Stimulated activated CD8-positive, alpha-beta memory T cell treated with anti-CD3 and anti-CD28 coated beads, Interleukin-4, amount 100 ng/mL, for 1 hour (primary cell): ENCODE measurements at places on chromosomes 4 and X.

DNA sequence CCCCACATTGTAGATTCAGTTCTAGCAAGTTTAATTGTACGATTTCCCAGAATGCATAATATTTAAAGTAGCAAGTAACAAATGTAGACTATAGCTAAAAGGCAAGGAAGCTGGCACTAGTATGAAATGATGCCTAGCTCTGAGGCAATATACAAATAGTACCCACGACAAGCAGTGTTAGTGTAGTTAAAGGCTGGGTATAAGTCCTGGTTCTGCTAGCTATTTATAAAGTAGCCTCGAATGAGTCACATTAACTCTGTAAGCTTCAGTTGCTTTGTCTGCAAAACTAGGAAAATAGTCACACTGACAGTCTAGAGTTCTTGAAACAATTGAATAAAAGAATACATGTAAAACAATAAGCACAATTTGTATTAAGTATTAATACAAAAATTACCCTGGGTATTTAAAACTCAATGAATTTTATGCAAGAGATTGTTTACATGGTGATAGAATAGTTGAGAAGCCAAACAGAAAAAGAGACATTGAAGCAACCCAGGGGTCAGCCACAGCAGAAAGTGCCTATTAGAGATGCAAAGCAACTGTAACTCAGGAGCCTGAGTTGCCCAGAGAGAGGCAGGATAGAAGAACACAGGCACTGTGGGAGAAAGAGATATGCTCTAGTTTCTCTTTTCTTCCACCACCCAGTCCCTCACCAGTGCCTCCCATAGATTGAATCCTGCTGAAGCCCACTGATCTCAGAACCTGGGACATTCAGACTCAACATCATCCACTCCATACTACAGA lies 949.0 kb downstream of the C4orf33 start:
- no peak for DNase-seq

DNA sequence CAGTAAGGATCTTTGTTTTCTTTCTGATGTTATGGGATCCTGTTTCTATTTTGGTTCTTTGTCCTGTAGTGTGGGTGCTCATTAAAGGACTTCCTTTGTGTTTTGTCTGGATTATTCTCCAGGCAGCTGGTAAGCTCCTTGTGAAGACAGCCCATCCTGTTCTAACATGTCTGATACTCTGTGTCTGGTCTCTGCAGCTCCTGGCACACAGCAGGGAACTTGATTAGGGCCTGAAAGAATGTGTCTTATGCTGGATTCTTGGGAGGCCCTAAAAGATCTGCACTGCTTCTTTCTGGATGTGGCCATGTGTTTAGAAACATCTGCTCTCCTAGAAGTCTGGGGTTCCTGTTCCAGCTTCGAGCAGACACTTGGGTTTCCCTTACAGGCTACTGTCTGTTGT lies 38.1 kb upstream of the ATXN3L start:
- no peak for DNase-seq

- DNase-seq = no peak
Measured at GRCh38 chr4:119526786-119527550, 101.6 kb downstream of the PDE5A start.

DNA sequence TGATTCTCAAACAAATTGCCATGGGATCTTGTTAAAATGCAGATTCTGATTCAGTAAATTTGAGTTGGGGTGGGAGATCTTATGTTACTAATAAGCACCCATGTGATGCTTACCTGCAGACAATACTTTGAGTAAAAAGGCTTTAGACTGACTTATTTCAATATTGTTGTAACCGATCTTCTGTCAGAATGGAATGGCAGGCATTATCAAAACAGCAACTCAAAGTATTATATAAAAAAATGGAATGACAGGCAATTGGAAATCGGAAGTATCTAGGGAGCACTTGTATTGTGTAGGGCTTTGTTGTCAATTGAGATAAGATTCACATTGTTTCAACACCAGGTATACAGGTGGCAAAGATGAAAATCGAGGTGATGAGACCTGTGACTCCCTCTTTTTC lies 67.5 kb downstream of the C4orf33 start:
- DNase-seq = no peak

DNA sequence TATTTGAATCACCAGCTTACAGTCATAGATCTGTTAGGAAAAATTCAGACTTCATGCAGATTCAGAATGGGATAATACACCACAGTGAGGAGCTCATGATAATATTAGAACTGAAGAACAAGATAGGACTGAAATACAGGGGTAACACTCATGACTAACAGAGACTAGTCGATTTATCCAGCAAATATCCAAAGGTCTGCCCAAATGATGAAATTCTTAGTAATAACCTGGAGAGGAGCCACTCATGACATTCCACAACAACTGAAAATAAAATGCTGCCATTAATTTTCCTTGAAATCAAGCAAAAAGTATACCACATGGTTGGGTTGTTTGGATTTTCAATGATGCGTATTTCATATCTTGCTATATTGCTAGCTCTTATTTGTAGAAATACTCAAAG lies 903.7 kb upstream of the ADGRL3 start:
- no peak for DNase-seq

DNA sequence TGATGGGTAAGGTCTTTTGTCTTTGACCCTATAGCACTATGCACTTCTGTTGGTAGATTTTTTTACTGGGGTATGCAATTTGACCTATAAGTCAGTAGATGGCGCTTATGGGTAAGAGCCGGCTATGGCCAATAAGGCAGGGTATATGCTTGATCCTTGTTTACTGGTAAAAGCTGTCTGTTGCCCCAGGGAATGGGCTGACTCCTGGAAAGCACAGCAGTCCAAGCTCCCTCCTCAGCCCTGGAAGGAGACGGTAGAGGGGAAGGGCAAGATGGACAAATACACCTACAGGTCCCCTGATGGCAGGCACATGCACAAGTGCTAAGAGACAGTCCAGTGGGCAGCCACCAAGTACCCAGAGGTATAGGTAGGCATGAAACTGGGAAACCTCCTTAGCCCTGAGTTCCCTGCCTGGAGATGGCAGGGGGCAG lies 63.7 kb downstream of the ADAMTS3 start:
- no peak for DNase-seq

DNA sequence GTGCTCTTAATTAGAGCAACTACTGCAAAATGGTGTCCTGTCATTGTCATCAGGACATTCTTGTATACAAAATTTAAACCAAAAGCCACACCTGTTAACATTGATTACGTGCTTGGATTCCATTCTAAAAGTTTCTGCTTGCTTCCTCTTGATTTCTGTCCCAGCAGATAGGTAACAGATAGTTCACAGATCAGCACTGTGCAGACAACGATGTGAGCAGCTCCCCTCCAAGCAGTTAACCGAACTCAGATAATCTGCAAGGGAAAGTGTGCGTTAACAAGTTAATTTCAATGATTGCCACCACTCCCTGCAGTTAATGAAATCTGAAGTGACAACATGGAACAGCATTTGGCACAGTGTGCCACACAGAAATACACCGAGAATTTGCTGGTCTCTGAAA lies 54.4 kb upstream of the RELL1 start:
- DNase-seq = no peak

DNA sequence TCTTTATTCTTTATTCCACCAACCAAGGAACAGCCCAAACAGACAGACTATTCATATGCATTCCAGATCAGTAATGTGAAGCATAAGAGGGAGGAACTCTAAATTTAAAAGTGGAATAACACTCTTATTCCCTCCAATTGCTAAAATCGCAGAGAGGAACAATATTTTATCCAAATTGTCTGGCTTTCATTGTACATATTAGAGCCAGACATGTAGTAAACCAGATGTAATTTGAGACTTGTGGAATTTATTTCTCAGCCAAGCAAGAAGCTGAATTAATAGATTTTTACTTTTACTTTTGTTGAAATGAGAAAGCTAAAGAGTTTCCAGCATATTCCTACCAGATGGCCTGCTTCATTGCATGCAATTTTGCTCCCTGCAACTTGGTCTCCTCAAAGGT lies 674.6 kb upstream of the SLIT2 start:
- no peak for DNase-seq

DNA sequence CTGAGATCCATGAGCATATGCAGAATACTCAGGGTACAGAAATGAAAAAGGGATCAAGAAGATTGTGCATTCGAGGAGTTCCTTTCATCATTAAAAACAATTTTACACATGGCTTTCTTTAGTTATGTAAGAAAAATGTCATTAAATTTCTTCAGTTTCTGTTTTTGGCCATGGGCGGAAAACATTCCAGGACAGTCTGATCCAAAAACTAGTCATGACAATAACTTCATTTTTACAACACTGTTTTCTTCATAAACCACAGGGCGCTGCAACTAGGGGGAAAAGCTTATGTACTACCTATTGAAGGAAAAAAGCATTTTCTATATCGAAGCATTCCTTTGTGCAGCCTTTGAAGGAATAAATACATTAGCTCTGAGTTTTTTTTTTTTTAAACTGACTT lies 28.2 kb downstream of the IL13RA1 start:
- no peak for DNase-seq

DNA sequence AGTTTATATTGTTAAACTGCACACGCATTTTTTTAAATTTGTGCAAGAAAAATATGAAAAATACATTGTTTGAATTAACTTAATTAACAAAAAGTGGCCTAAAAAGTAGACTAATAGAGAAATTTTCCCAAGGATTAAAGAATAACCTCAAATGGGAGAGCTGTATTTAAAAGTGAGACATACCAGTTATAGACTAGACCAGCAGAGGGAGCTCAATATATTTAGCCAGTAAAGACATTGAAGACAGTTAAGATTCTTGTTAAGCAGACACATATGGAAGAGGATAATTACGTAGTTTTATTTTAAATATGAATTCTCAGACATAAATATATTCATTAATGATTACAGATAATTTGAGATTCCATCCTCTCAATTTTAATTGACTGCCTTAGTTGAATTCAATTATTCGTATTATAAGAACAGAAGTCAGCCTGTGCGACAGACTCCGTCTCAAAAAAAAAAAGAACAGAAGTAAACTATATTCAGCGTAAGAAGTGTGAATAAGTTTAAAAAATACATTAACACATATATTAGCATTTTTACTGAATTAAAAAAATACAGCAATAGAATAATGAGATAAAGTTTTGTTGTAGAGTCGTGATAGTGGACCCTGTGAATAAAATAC lies 64.8 kb downstream of the GLRA3 start:
- DNase-seq = no peak

DNA sequence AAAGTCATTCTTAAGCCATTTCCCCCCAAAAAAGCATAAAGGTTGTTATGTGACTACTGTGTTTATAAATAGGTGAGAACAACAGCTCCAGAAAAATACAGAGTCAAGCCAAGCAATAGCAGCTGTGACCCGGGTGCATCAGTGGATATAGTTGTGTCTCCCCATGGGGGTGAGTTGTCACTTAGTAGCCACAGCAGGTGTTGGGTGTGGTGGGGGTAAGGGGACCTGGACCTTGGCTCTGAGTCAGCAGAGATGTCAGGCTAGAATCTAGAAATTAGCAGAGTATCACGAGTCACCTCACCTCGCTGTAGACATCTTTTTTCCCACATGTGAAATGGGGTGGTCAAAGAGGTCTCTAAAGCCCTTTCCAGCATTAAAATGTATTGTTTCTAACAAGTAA lies 42.4 kb downstream of the MOSPD2 start:
- no peak for DNase-seq

GRCh38 chr4:88698519-88698918 lies 890 bp upstream of the NAP1L5 start:
- no peak for DNase-seq

DNA sequence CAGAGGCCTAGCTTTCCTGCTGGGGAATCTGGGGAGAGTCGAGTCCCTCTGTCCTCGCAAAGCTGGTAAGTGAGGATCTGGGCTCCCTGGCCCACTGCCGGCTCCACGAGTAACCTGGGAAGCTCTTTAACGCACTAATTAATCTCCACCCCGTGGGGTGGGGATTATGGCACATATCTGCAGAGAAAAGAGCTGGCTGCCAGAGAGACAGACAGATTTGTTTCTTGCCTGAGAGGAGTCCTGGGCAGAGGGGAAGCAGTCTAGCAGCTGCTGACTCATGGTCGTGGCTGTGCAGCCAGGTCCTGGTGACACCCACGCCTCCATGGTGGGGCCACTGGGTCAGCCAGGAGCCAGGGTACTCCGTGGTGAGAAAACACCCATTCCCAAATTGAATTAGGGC lies 14.0 kb downstream of the SORCS2 start:
- no peak for DNase-seq

DNA sequence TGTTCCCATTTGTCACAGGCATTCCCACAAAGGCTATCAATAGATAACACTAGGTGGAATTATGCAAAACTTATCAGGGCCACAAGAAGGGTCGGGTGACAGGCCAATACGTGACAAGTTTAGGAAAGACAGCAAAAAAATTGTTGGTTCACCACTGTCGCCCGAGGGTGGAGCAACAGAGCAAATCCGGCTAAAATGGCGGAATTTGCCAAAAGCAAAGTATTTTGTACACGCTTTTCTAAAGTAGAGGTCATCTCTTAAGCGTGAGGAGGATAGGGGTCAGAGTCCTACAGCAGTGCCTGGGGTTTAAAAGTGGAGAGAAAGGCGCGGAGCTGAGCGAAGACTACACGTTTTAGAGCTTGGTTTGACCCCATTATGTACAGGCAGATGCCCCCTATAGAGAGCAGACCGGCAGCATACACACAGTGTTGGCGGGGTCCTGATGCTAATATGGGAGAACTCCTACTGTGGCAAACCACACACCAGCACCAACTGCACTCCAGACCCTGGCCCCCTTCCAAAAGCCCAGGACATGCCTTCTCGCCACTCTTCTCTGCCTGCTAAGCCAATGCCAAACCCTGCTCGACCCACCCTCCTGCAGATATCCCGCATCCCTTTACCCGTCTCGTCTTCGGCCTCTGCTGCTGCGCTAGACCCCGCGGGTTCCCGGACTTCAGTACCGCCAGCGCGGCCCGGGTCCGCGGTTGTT lies 733 bp downstream of the CCNA2 start:
- no peak for DNase-seq

DNA sequence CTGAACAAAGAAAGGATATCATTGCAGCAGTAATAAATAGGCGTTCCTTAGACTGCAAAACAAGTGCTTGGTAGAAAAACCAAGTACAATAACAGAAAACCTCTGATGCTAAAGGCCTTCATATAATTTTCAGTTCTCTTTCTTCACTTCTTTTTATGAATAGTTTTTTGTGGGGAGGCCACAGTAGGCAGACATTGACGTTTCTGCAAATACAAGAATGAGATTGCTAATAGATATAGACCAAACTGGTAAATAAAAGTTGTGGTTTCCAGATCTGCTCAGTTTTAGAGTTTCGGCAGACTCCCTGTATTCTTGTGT lies 57.0 kb upstream of the RAP1GDS1 start:
- no peak for DNase-seq

DNA sequence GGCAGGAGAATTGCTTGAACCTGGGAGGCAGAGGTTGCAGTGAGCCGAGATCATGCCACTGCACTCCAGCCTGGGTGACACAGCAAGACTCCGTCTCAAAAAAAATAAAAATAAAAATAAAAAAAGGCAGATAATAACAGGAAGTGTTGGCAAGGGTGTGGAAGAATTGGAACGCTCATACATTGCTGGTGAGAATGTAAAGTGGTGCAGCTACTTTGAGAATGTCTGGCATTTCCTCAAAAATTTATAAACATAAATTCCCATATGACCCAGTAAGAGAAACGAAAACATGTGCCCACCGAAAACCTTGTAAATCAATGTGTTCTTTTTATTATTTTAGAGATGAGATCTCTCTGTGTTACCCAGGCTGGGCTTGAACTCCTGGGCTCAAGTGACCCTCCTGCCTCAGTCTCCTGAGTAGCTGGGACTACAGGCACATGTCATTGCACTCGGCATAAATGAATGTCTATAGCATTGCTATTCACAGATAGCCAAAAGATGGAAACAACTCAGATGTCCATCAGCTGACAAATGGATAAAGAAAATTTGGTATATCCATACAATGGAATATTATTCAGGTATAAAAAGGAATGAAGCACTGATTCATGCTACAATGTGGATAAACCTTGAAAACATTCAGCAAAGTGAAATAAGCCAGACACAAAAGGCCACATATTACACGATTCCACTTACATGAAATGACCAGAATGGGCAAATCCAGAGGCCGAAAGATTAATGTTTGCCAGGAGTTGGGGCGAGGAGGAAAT lies 63.7 kb upstream of the PLAC1 start:
- no peak for DNase-seq
